Omental fat pad (tissue), 4 donors: ENCODE measurements at places on chromosomes 4 and X.

GRCh38 chrX:11189097-11189496 is 78.0 kb downstream of the HCCS start:
- no peak for DNase-seq

DNA sequence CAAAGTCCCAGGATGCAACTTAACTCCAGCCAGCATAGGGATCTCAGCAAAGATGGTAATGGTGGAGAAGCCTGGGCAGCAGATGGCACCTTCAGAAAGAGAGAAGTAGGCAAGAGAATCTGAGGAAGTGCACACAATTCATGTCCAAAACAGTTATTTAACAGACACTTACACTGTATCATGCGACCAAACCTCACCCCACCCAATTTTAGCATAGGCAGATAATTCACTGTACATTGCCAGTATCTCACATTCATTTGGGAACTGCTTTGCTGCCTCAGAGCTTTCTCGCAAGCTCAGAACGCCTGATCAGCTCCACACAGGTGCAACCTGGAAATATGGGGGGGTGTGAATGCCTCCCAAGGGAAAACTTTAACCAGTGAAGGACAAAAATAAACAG is 143.0 kb upstream of the MAOA start:
- no peak for DNase-seq

- no peak for DNase-seq
These were observed 13.8 kb upstream of the MXD4 start for GRCh38 chr4:2275546-2276251.

DNA sequence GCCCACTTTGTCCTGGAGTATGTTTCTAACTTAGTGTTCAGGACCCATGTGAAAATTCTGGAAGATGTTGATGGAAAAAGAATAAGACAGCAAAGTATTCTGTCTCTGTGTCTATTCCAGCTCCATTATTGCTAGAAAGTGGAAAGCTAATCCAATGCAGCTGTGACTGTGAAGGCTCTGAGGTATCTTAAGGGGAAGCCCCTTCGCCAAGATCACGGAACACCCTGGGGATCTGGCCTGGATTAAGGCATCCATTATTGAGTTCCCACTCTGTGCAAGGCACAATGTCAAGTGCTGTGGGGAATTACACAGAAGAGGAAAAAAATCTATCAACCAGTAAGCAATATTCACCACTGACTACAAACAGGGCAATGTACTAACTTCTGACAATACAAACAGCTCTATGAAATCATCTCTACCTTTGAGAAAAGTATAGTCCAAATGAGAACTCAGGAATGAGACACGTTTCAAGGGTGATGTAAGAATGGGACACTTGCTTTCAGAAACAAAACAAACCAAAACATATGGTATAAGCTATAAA is 222.1 kb downstream of the LDB2 start:
- no peak for DNase-seq

- no peak for DNase-seq
These were observed 667.3 kb downstream of the GALNTL6 start for GRCh38 chr4:172480471-172480870.

DNA sequence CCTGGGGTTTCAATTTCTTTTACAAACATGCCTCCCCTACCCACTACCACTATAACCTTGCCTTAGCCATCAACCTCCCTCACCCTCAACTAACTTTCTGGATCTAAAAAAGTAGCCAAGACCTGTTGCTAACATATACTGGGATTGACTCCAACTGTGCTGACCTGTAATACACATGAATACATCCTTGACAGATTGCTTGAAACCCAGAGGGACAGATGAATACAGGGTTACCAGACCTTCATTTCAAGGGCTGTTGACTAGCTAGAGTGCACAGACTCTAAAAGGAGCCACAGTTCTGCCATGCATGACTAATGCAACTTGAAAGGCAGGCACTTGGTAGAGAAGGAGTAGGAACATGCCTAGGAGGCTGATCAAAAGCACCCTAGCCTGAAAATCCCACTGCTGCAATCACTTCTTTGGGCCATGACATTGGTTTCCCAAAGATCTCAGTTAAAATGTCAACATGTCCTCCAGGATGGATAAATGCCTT is 121.0 kb downstream of the PCDH19 start:
- DNase-seq: no peak

DNA sequence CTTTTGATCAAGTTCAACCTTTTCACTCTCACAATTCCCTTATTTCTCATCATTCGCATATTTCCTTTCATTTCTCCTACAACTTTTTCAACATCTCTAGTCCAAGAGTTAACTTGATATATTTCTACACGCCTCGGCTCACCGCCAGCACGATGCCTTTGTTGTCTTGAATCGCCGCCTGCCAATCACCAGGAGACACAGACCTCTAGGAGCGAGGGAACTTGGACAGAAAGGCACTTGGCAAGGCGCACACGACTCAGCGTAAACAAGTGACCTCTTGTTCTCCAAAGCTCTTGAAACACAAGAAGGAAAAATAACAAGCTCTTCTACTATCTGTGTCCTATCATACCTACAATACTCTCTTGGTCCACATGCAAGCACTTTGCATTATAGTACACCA is 27.1 kb upstream of the RBMX start:
- DNase-seq: no peak

- no peak for DNase-seq
These were observed 4.5 kb downstream of the SNX25 start for GRCh38 chr4:185213877-185214276.

DNA sequence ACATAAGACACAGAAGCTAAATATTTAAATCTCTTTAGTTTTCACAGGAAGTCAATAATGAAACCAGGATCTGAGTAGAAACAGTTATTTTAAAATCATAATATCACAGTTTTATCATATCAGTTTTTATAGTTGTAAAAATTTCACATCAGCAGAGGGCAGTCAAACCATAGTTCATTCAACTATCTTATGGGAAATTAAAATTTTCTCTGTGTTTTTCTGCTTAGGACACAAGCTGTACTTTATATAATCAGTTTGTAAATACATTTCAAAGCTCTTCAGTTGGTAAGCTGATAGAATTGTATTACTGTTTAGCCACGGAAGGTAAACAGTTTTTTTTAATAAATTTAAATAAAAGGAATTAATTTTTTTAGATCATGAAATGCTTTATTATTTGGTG is 204.8 kb upstream of the NUDT6 start:
- no peak for DNase-seq

DNA sequence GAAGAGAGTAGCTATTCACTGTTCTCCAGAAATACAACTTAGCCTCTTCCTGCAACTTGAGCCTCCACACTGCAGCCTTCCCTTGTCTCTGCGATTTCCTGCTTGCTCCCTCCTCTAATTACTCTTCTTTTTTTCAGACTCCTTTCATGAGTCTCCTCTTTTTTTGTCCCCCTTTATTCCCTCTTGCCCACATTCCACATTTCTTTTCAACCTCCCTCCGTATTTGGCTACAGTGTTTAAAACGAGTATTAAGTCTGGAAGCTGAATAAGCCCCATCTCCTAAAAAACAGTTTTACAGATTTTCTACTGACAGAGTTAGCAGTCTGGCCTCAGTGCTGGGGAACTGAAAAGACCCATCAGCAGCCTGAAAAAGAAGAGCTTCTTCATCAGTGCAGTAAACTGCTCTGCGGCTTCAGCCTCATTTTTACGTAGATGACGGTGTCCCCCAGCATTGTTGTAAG is 141.5 kb downstream of the TENM3 start:
- no peak for DNase-seq

- DNase-seq: no peak
These were observed 1.2 kb downstream of the CXCL2 start for GRCh38 chr4:74097631-74098426.

DNA sequence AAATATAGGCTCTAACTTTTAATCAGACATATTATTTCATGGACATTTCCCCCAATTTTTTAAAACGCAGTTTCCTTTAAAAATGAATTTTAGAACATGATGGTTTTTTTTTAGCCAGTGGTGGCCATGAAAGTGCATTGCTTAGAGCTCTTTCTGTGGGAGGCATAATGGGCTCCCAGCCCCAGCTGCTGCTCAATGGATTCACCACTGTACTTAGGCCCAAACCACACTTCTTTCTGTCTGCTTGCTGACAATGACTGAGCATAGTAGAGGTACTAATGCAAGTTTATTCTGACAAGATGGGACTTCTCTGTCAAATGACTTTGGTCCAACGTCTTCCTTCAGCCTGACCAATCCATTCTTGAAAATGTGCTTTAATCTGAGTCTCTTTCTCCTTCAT is 400.2 kb upstream of the GRIA3 start:
- no peak for DNase-seq

GRCh38 chr4:54228961-54229501 is at the start of gene PDGFRA:
TSS of gene PDGFRA (plus strand) at chr4:54229293. CDS start at chr4:54258769, 29,476 bp downstream.
- no peak for DNase-seq

- no peak for DNase-seq
These were observed 35.7 kb upstream of the ADAM29 start for GRCh38 chr4:174882317-174882992.

- no peak for DNase-seq
These were observed 249.3 kb upstream of the DIPK2B start for GRCh38 chrX:45449982-45450381.

GRCh38 chr4:56790691-56791091 is 30.8 kb downstream of the SPINK2 start:
- no peak for DNase-seq

DNA sequence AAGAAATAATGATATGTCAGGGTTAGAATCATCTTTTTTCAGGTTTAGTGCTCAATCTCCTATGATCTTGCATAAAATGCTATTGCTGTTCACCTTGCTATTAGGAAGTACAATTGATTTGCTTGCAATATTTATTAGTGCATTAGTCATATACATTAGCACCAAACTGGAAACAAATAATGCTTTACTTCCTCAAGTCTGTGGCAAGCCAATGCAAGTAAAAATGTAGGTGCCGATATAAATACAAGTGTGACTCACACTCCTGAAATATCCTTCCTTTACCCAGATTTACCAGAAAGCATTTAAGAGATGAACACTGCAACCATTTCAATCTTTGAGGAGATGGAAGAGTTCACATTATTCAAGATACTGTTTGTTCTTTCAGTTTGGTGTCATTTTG is 1487.7 kb upstream of the ADGRL3 start:
- DNase-seq: no peak

DNA sequence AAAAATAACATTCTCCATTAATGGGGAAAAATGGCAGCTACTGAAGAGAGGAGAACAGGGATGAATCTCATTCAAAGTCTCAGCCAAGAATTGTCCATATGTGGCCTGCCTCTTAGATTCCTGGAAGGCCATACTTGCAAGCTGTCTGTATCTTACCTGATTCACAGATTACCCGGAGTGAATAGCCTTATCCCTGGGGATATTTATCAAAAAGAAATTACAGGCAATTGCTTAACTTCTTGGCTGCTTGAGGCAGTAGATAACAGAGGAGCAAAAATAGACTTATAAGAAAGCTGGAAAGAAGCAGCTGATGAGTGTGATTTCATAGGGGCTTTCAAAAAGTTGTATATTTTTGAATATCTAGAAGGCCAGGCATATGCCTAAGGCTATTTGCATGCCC is 68.8 kb upstream of the PPP1R2C start:
- DNase-seq: no peak

DNA sequence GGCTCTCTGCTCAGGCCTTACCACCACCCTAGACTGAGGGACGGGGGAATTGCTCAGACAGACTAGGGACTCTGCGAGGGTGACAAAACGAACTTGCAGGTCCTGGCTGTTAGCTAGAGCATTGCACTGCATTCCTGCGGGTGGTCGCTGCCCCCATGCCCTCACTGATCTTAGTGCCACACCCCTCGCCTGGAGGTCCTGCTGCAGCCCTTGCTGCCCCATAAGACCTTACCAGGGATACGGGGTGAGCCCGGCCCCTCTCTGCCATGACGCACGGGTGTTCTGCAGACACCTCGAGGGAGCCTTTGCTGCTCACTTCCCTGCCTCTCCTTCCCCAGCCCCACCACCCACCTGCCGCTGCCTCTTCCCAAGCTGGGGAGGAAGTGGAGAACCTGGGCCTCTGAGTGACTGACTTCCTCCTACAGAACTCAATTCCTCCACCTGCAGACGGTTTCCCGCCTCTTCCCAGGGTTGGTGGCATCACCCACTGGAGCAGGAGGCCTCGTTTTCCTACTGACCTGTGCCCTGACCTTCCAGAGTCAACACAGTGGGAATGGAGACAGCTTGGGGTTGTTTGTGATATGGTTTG is 19.8 kb upstream of the TBC1D14 start:
- no peak for DNase-seq

DNA sequence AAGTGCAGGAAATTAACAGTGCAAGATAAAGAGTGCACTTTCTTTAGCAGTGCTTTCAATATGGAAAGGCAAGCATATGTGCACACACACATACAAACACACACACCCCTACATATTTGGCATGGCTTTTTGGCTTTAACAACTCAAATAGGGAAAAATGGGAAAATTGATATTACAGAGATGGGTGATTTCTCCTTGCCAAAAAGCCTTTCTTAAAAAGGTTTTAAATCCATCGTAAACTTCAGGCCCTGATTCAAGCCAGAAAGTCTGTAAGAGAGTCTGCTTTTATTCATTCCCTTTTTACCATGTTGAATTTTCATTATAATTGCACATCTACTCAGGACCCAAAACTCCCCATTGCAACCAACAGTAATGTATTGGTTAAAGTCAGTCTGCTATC is 612.0 kb upstream of the ACTRT1 start:
- no peak for DNase-seq

DNA sequence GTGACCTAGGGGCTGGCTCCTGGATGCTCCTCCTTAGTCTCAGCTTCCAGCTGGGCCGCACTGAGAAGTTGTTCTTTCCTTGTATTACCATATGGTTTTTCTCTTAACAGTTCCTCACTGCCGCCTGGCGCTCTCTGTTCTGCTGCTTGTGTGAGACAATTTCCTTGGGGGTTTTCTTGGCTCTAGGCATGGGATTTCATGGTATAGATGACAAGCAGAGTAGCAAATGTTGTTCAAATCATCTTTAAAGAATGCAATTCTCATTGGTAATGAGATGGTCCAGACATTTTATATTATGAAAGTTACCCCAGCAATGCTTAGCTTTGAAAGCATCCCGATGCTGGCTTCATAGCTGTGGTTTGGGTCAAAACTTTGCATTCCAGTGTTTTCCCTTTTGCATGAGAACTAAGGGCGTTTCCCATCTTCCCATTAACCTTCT is 37.6 kb downstream of the SEPTIN11 start:
- DNase-seq: no peak

- no peak for DNase-seq
These were observed 1.1 kb downstream of the GAB1 start for GRCh38 chr4:143337600-143338287.

GRCh38 chr4:114922592-114922933 is 190.9 kb downstream of the NDST4 start:
- DNase-seq: no peak

DNA sequence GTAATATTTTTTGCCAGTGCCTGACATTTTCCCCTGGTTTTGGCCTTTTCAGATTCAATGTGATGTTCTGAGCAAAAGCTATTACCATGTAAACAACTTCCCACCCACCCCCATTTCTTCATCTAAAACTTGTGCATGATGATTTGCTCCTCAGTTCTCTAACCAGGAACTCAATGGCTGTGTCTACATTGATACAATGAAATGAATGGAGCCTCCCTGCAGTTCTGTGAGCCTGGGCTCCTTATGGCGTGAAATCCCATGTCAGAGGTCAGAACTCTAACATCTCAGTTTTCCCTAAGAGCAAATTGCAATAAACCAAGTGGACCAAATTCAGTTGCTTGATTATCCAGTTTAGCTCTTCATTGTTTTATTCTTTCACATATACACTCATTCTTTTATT is 534.8 kb upstream of the LCORL start:
- DNase-seq: no peak
